ENCODE measurements at places on chromosomes 11 and 22.

- no peak for DNase-seq
Observed at GRCh38 chr11:66281776-66282467, 3.9 kb downstream of the CNIH2 start.

DNA sequence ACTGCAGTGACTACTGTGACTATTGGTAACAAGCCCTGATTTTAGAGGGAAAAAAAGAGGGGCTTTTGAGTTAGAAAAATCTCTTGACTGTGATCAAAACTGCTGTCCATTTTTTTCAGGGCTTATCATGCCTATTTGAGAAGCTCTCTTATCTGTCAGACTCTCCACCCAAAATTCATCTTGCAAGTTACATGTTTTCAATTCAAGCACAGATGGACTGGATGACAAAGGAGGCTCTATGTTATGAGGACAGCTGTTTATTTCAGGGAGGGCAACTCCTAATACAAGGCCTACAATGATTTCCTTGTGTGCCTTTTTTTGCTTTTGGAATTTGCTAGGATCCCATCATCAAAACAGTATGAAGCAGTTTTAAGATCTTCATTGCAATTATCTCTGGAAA lies 35.2 kb upstream of the USP47 start:
- DNase-seq = no peak

- DNase-seq = peak; percentile 51
Observed at GRCh38 chr11:45105233-45105983, 41.0 kb upstream of the PRDM11 start.

DNA sequence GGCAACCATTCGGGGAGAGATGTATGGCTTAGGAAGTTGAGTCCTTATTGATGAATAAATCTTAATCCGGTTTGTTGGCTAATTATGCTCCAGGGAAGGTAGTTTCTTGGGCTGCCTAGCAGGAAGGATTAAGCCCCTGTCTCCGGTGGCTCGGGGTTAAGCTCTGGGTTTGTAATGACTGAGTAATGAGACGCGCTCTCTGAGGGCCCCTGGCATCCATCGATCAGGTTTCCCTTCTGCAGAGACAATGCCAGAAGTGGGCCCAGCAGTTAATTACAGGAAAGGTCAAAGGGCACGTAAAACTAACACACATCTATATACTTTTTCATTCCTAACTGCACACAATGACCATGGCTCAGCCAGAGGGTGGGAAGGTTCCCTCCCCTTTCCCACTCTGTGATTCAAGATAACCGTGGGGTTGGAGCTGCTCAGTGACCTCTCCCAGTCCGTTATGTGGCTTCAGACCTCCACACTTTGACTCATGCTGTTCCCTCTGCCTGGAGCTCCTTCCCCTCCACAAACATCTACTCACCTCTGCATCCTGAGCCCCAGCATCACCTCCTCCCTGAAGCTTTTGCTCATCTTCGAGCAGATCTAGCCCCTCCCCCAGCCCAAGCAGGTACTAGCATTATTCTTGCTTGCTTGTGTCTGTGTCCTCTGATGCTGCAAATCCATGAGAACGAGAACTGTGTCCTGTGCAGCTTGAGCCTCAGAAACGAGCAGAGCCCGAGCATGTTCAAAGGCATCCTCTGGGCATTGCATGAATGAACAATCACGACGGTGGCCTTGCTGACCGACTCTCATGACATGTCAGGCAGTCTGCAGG lies 16.6 kb downstream of the SCUBE1 start:
- DNase-seq = no peak

- DNase-seq = no peak
Observed at GRCh38 chr11:93741882-93742226, 382 bp downstream of the C11orf54 start.

GRCh38 chr11:61142424-61142823 lies 18.8 kb downstream of the VPS37C start:
- no peak for DNase-seq

- DNase-seq = no peak
Observed at GRCh38 chr11:6365659-6366058, 24.6 kb upstream of the SMPD1 start.

- no peak for DNase-seq
Observed at GRCh38 chr11:132818951-132819350, 713.4 kb downstream of the OPCML start.

GRCh38 chr11:83054904-83055380 lies 16.8 kb downstream of the RAB30 start:
- no peak for DNase-seq

- DNase-seq = no peak
Observed at GRCh38 chr11:102007567-102008437, 39.4 kb upstream of the CFAP300 start.

DNA sequence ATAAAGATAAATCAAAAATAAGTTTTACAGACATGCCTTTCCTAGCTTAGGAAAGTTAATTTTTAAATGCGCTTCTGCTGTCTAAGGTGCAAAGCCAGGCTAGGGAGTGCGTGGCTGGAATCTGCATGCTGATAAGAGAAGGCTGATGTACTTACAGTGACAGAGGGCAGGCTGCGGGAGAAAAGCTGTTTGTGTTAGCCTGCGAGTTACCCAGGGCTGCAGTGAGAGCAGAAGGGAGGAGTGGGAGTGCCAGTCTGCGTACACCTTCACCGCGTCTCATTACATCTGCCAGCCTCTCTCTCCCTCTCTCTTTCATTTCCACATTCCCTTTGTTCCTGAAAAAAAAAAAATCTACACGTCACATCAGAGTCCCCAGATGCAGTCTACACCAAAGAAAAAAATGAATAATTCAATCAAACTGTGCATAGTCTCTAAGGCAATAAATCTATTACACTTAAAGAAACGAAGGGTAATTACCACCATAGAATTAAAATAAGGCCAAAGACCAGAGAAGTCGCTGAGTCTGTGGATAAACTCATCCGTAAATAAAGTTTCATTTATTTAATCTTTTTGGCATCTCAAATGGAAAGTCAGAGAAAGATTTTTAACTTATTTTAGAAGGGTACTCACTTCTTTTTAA lies 126.4 kb upstream of the C11orf58 start:
- DNase-seq = no peak

- DNase-seq = no peak
Observed at GRCh38 chr11:66020212-66020611, 6.1 kb downstream of the CATSPER1 start.

DNA sequence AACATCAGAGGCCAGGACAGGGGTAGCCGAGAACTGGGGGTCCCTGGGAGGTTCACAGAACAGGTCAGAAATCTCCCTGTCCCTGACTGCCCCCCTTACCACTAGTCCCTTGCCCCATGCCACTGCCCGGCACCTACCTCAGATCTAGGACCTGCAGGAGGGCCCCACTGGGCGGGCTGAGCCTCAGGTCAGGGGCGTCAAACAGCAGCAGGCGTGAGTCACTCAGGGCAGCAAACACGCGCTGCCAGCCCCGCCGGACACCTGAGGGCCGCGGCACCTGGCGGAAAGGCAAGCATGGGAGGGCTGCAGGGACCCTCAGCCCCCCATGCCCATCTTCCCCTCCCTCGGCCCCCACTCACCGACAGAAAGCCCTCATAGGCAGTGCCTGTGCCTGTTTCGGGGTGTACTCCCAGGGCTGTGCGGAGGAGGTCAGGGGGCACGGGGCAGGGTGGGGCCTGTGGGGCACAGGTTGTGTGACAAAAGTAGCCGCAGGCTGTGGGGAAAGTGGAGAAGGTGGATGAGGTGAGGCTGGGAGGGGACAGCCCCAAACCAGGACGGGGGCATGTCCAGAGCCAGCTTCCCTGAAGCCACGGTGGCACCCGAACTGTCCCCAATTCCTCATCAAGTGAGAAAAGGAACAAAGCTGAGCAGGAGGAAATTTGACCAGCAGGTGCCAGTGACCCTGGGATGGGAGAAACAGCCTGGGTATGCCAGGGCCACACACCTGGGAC lies 11.8 kb downstream of the CDC42BPG start:
- no peak for DNase-seq

GRCh38 chr11:100991541-100991940 lies 138.1 kb downstream of the PGR start:
- DNase-seq = no peak

- no peak for DNase-seq
Observed at GRCh38 chr22:50260801-50261614, 475 bp downstream of the MAPK12 start.

- no peak for DNase-seq
Observed at GRCh38 chr11:34206407-34207300, 101.2 kb downstream of the NAT10 start.

- no peak for DNase-seq
Observed at GRCh38 chr11:21711341-21711740, 481.5 kb upstream of the ANO5 start.

- no peak for DNase-seq
Observed at GRCh38 chr11:17406082-17406817, 17.8 kb upstream of the KCNJ11 start.

- DNase-seq = no peak
Observed at GRCh38 chr11:113907152-113907551, 2.6 kb downstream of the HTR3B start.

DNA sequence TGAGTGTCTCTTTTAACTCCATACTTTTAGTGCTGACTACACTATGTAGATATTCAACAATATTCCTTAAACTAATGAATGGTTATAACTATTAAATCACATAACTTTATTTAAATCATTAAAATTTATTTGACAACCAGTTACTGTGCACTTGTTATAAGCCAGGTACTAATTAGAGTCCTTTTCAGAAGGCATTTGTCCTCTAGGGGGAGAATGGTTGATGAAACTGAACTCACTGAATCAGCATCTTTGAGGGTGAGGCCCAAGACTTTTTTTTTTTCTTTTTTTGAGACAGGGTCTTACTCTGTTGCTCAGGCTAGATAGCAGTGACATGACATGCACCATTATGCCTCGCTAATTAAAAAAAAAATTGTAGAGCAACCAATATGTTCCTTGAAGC lies 515.6 kb upstream of the CCDC90B start:
- no peak for DNase-seq

- no peak for DNase-seq
Observed at GRCh38 chr11:17798716-17799115, 64.1 kb downstream of the KCNC1 start.

DNA sequence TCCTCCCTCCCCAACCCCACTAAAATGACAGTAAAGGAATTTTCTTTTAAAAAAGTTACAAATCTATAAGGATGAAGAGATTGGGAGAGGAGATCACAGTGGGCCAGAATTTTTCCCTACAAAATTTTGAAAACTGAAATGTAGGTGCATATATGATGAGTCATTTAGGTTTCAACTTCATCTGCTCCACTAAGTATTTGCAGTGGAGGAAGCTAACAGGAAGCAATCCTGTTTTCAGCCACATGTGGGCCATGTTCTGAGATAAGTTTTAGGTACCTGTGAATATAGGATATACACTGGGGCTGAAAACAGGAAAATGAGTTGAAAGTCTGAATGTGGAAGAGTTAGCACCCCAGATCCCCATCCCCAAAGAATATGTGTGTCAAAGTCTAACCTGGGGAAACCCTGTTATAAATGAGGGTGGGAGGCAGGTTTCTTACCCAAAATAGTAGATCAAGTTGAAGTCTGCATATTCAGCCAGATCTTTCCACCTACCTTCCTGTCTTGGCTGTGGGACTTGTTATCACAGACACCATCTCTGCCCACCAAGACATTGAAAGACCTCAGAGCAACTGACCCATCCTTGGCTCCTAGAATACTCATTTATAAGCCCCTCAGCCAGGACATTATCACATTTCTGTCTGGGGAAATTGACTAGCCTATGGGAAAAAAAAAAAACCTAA lies 87.3 kb downstream of the PACS1 start:
- DNase-seq = no peak

- peak; percentile 65 for DNase-seq
Observed at GRCh38 chr22:45317551-45318167, 7.9 kb downstream of the FAM118A start.

GRCh38 chr22:16949561-16949960 lies 58.5 kb downstream of the GAB4 start:
- DNase-seq = no peak

DNA sequence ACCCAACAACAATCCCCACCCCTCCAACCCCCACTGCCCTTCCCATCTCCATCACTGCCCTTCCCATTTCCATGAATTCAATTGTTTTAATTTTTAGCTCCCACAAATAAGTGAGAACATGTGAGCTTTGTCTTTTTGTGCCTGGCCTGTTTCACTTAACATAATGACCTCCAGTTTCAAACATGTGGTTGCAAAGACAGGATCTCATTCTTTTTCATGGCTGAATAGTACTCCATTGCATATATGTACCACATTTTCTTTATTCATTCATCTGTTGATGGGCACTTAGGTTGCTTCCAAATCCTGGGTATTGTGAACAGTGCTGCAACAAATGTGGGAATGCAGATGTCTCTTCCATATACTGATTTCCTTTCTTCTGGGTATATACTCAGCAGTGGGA lies 985 bp upstream of the IL2RB start:
- no peak for DNase-seq

DNA sequence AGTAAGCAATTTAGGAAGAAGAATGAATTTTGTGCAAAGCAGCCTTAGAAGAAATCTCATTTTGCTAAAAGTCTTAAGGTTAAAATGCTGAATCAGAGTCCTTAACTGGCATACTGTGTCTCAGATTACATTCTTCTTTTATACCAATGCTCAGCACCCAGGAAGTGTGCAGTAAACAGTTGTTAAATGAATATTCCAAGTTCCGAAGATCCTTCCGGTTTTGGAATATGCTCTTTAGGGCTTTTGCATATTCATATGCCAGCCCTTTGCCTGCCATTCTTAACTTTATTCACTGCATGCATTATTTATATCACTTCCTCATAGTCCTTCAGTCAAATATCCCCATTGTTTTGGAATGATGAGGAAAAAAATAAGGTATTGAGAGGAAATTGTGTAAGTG lies 242.0 kb downstream of the DDX10 start:
- no peak for DNase-seq

DNA sequence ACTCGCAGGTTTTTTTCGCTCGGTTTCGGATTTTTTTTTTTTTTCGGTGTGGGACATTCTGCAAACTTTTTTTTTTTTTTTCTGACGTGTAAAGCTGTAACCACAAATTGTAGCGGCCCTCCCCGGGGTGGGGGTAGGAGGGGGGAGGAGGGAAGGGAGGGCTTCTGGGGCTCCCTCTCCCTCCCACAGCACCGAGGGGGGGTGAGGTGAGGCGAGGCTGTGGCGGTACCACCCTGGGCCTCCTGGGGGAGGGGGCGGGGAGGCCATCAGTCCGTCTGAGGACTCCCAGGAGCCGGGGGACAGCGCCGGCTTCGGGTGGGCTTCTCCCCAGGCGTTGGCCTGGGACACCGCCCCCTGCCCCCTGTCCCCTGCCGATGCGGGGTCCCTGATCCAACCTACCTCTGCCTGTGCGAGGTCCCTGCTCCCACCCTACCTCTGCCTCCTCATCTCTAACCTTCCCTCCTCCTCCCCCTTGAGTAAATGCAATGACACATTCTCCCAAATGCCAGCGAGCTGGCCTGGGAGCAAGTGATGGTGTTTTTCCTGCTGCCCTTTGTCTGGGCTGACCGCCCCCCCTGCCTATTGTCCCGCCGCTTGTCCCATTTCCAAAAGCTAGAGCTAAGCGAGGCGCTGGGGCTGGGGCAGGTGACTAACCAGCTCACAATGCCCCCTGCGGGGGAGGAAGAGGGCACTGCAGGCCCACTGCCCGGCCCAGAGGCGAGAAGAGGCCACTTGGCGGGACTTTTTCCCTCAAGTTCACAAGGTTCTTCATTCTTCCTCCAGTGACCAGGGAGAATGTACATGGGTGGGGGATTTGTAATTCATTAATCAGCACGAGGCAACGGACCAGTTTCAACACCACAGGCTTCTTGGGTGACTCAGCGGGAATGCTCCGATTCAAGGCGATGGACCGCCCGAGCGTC lies 511 bp upstream of the CLCF1 start:
- DNase-seq = peak; percentile 71

Measured in CD8-positive, alpha-beta memory T cell (primary cell).